ENCODE measurements at places on chromosomes 5 and 9.

DNA sequence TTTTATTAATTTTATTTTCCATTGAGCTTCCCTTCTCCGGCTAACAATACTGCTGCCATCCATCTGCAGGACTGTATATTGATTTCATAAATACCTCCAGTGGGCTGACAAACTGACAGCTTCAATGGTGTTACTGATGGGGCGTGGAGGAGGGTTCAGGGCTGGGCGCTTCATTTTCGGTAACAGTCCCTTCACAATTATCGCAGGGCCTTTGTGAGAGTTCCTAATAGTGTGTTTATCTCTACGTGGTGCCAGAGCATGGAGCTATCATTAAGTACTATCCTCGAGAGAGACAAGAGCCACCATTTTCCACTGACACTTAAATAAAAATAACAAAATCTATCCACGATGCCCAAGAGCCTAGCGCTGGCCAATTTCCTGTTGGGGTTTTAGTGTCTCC is 307.0 kb upstream of the PANK3 start:
- no peak for DNase-seq

DNA sequence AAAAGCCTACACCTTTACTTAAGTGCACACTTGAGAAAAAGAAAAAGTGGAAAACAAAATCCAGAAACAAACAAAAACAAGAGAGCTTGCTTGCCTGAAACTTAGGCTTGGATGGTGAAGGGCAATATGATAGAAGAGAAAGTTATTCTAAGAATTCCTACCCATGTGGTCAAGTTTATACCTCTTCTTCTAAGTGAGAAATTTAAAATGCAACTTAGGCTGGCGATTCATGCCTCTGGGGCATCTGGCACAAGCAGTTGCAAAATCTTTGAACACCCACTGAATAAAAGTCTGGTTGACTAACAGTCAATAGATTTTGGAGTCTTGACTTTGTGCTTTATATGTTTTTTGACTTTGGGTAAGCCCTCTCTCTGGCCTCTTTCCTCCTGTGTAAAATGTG is 239.6 kb downstream of the KDM4C start:
- DNase-seq: no peak

DNA sequence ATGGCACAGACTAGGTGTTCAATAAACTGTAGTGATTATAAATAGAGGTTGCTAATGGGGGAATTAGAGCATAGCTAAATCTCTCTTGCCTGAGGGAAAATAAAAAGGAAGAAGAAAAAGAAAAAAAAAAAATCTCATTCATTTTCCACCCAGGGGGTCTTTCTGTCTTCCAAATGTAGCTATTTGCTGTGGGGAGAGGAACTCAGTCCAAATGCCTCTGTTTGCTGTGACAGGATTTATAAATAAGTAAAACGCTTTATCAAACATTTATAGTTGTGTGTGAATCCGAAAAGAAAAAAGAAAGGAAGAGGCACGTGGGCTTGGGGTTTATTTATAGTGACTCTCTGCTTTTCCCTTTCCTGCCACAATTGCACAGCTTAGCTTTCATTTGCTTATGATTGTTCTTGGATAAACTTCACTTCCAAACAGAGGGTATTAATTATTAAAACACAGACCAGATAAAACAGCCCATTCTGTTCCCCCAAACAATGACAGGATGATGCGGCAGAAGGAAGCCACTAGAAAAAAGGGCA is 245.7 kb downstream of the ASTN2 start:
- DNase-seq: no peak

DNA sequence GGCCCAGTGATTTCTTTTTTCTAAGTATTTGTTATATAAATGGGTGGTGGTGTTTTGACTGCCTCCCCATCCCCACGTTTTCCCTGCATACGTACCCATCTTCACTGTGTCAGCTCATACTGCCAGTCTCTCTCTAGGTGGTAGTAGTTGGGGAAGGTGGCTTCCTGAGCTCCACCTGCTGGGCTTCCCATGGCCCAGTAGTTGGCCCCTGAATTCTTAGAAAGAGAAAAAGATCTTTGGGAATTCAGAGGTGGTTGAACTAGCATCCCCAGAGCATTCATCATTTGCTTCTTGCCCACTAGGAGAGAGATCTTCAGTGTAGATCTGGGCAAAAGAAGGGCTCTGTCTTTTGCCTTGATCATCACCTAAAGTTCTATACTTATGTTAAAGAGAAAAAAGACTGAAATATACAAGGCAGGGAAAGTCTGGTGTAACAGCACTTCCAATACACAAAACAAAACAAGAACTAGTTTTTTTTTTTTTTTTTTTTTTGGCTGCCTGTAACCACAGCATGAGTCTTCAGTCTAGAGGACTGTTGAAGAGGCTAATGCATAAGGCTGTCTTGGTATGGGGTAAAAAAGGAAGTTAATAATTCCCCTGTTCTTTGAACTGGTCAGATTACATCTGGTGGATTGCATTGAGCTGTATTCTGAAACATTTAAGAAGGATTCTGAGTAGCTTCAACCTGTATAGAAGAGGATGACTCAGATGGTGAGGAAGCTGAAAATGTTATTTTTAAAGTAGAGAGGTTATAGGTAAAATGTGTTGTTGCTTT is 128.7 kb downstream of the ATG10 start:
- DNase-seq: no peak

DNA sequence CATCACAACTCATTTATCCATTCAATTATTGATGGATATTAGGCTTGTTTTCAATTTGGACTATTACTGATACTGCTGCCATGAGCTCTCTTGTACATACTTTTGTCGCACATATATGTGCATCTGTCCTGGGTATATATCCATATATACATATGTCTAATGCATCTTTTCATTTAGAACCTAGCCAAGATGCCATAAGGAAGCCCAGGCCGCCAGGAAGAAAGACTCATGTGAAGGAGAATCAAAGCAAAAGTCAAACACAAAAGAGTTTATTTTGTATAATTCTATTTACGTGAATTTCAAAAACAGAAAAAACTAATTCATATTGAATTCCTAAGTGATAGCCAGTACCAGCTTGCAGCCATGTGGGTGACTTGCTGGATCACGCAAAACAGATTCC is 79.0 kb downstream of the ADAMTS12 start:
- DNase-seq: no peak

GRCh38 chr5:86684222-86684621 is 66.5 kb downstream of the COX7C start:
- DNase-seq: no peak
